ENCODE measurements at places on chromosomes 4 and X.

DNA sequence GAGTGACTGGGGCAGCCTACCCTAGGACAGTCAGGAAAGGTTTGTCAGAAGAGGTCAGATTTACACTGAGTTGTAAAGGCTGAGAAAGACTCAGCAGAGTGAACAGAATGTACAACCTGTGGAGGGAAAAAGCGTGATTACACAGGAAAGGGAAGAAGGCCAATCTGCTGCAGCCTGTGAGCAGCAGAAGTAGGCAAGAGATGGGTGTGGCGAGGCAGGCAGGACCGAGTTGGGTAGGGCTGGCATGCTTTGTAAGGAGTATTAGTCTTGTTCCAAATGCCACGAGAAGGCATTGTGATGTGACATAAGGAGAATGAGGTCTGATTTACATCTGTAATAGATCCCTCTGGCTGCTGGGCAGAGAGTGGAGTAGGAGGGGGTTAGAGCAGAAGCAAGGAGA lies 12.6 kb downstream of the SGMS2 start:
- no peak for DNase-seq

DNA sequence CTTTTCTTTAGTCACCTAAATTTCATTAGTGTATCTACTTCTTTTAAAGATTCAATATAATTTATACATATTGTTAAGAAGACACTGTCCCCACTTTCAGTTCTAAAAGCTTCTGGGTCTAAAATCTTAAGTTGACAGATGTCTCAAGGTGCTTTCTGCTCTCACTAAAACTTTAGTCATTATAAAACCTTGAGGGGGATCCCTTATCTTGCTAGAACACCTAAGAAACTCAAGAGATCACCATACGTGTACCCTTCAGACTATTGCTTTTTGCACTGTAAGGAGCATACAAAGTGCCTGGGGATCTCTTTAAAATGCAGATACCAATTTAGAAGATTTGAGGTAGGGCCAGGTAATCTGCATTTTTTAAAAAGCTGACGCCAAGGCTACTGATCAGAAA lies 30.1 kb downstream of the CYBB start:
- DNase-seq, result no peak

DNA sequence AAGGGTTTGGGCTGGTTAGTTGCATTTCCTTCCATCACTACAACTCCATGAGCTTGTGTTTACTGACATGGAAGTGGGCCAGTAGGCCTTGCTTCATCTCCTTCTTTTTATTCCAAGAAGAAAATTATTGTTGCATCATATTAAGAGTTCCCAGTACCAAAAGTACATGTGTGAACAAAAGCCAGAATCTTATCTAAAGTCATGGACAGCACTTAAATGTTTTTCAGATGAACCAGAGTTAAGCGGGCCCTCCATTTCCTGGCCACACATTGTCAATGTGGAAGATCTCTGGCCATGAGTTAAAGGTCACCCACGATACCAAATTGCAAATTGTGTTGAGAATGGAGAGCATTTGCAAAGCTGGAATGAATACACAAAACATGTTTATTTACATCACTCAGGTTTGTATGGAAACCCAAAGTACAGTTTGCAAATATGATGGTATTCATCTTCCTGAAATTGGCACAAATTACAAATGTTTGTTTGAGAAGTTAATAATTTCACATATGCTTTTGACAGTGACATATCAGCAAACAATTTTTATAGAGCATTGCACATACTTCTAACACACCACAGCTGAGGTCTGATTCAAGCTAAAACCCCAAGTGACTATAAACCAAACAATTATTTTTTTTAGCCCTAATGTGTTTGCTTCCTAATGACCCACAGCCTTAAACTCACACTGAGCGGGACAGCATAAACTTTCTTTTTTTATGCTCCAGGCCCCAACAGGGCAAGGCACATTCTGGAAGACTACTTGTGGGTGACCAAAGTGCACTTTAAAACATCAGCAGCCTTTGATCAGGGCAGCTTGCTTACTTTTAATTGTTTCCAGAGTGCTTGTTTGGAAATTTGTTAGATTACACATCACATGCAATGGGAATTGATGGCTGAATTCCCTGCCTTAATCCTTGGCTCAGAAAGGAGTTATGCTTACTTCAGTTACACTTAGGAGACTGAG lies 502.9 kb upstream of the SLIT2 start:
- no peak for DNase-seq

DNA sequence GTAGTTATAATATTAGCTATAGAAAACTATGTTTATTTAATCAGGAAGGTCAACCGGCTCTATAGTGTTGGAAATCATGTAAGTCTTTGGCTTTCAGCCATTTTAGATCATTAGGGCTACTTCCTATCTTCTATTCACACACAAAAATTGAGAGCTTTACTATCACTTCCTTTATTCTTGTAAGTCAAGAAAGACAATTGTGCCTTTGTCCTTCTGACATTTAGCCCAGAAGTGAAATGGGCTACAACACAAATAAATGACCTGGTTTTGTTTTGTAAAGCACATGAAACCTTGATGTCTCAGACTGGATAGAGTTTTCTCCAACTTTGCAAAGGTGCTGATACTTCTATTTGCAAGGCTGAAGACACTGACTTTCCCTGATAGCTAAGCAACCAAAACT lies 122.4 kb upstream of the ACSL4 start:
- DNase-seq, result no peak

- no peak for DNase-seq
Measured at GRCh38 chrX:98380106-98380505, 1496.4 kb downstream of the RPA4 start.

GRCh38 chr4:187309456-187309855 lies 585.8 kb upstream of the FAT1 start:
- DNase-seq, result no peak

- no peak for DNase-seq
Measured at GRCh38 chrX:137742846-137743245, 176.9 kb downstream of the ZIC3 start.

GRCh38 chr4:88021824-88022223 lies 14.4 kb downstream of the PKD2 start:
- DNase-seq, result no peak

DNA sequence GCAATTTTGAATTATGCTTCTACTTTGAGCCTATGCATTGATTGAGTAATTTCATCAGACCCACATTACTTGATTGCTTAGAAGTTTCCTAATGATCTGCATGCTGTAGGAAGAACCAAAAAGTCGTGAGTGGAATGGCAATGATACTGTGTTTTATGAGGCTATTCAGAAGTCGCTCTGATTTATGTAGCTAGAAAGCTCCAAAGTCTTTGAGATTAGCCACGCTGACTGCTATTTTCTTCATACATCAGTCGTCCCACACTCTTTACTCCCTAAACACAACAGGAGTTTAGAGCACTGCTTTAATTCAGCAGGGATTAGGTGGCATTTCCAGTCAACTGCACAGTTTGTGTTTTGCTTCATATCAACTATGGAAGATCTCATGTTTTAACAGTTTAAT lies 4.1 kb downstream of the GRID2 start:
- no peak for DNase-seq

GRCh38 chr4:40294339-40294738 lies 40.8 kb upstream of the CHRNA9 start:
- no peak for DNase-seq

GRCh38 chr4:47698837-47699236 lies 139.0 kb downstream of the CORIN start:
- no peak for DNase-seq

GRCh38 chr4:90190525-90190924 lies 63.3 kb downstream of the CCSER1 start:
- no peak for DNase-seq

DNA sequence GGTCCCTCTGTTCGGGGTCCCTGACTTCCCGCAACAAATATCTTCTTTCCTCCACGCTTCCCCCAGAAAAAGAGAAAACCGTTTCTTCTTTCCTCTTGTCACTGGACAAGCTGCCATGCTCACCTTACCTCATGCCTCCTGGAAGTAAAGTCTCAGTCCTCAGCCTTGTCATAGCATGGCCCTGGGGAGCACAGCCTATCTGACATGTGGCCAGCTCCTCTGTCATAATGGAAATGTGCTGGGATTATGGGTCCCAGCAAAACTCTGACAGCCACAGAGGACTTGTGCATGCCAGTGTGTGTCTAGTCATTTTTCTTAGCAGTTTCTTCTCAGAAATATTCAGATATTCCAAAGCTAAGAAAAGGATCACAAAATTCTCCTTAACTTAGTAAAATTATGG lies 122.4 kb downstream of the AASDH start:
- DNase-seq, result no peak

GRCh38 chrX:149652232-149652981 lies 20.8 kb upstream of the TMEM185A start:
- DNase-seq, result no peak

GRCh38 chrX:13088156-13088487 lies 43.7 kb upstream of the FAM9C start:
- no peak for DNase-seq

DNA sequence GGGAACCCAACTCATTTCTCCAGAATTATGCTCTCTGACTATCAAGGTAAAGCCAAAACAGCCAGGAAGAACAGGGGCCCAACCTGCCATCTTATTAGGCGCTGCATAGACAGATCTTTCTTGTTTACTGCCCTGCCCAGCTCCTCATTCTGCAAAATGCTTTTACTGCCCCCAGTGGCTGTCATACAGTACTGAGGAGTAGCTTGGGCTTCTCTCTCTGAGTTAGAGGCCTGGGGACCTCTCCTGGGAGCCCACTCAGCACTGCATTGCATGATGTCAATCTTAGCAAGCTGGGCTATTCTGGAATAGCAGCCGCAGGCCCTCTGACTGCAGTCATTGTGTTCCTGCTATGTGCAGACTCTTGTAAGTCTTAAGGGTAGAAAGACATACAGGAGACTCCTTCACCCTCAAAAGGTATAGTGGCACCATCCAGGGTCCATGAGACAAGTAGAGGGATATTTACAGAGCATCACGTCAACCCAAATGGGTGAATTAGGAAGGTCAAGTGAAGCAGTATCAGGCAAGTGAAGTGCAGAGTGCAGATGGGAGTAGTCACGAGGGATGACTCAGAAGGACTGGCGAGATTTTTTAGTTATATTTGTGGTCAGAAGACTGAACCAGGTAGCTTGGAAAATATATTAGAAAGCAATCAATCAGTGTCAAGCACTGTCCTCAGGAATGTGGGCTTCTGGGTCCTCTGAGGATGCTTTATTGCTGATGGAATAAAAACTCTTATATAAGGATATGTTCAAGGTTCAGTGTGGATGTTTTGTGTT lies 294.1 kb upstream of the SFRP2 start:
- DNase-seq, result no peak

DNA sequence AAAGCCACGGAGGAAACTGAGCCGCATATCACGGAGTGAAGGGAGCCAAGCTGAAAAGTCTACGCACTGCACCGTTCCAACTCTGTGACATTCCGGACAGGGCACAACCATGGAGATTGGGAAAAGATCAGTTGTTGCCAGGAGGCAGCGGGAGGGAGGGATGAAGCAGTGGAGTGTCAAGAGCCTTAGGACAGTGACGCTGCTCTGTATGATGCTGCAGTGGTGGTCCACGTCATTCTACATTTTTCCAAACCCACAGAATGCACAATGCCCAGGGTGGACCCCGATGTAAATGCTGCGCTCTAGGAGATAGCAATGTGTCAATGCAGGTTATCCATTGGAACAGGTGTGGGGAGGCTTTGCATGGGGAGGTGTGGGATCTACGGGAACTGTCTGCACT lies 7.5 kb upstream of the WFS1 start:
- no peak for DNase-seq

- DNase-seq, result no peak
Measured at GRCh38 chr4:169142906-169143305, 127.8 kb downstream of the SH3RF1 start.

GRCh38 chrX:94400488-94400887 lies 726.5 kb downstream of the FAM133A start:
- no peak for DNase-seq

DNA sequence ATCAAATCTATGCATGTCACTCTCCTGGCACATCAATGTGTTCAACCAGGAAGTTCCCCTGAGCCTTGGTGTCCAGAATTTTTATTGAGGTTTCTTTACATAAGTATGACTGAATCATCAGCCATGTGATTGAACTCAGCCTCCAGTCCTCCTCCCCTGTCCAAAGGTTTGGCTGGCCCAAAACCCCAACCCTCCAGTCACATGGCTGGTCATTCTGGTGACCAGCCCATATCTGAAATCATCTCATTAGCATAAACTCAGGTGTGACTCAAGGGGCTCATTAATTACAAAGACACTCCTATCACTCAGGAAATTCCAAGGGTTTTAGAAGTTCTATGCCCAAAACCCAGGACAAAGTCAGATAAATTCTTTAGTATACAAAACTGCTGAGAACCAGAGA lies 20.6 kb upstream of the SUPT20HL2 start:
- DNase-seq, result no peak

DNA sequence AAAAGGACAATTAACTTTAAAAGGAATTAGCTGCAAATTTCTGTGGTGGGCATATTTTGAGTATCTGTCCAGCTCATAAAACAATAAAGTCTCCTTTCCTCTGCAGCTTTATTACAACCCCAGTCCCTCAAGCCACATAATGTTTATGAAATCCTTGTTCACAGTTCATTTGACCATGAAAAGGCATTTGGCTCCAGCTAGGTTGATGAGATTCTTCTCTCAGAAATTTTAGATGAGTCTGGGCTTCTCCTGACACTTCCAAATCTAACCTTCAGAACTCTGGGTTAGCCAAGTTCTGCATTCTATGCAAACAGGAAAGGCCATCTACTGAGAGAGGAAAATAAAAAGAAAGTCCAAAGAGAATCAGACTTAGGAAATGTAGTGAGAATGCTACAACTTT lies 156.8 kb downstream of the GRXCR1 start:
- DNase-seq, result no peak

GRCh38 chrX:373641-374471 lies 12.9 kb downstream of the PPP2R3B start:
- no peak for DNase-seq

DNA sequence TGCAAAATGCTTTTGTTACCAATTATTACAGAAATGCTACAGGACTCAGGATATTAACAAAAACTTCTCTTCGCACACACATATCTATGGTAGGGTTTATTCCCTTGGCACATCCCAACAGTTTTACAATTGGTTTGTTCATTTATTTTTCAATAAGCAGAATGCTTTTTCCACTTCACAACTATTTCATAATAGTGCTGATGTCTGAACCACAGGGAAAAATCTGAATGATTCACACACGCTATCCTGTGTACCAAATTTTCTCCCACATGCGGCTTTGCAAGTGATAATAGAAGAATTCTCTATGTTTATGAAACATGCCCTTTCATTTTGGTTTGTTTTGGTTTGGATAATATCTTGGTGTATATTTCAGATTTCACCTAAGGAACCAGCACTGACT lies 725.7 kb upstream of the TENM3 start:
- DNase-seq, result no peak

GRCh38 chrX:148441387-148441786 lies 59.0 kb upstream of the AFF2 start:
- DNase-seq, result no peak

GRCh38 chr4:53161787-53162433 lies 204.0 kb downstream of the SCFD2 start:
- DNase-seq, result no peak

- no peak for DNase-seq
Measured at GRCh38 chr4:39950861-39951481, 26.7 kb downstream of the PDS5A start.

GRCh38 chrX:103483720-103484119 lies 35.6 kb downstream of the RAB40A start:
- no peak for DNase-seq

DNA sequence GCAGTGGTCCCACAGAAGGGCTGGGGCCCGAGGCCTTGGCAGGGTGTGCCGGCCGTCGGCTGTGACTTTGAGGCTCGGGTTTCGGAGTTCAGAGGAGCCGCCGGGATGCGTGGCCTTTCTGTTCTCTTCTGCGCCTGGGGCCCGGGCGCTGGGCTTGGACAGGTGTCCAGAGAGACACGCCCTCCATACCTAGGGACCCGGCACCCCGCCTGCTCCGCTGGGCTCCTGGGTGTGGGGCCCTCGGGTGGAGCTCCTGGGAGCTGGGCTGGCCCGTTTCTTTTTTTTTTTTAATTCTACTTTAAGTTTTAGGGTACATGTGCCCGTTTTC lies 11.3 kb downstream of the FGFRL1 start:
- DNase-seq, result no peak
